Activated CD8-positive, alpha-beta memory T cell treated with anti-CD3 and anti-CD28 coated beads, Interleukin-2, amount 50 U/mL, for 4 hours (primary cell): ENCODE measurements at places on chromosomes 6 and 20.
A peak's percentile ranks its signal among the peaks of the same experiment; 100 is the strongest.

DNA sequence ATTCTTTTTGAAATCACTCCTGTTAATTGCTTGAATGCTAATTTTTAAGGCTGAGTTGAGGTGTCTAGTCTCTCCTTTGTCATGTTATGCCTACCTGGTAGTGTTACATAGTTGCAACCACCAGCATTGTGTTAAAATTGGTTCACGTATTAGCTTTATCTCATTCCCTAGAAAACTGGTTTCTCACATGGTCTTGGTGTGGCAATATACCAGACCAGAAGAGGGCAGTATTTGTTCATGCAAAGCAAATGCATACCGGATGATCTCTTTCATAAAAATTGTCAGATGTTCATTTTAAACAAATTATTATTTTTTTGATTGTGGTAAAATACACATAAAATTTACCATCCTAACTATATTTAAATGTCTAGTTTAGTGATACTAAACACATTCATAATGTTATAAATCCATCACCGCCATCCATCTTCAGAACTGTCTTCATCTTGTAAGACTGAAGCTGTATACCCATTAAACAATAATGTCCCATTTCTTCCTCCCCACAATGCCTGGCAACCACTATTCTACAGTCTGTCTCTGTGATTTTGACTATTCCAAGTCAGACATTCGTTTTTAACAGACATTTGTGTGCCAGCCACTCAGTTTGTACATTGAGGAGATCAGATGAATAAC lies 92.8 kb downstream of the ATRN start:
- no peak for DNase-seq

DNA sequence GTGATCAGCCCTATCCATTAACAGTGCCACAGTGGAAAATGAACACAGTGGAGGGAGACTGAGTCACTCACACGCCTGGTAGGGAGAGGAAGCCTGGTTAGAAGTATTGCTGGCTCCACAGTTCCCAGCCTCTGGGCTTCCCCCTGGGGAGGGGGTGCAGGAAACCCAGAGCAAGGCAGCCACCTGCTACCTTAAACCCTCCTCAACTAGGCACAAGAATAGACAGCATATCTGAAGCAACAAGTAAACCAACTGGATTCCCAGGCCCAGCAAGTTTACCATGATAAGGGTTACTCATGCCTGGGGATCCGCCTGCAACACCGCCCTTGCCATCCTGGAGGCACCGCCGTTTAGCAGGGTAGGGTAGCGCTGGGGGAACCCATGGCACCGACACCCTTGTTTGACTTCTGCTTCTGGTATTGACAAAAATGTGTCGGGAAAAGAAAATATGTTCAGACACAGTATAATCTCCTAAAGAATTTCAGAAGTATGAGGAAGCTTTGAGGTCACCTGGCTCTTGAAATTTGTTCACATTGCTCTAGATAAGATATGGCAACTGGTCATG lies 38.3 kb downstream of the SLC22A23 start:
- no peak for DNase-seq

DNA sequence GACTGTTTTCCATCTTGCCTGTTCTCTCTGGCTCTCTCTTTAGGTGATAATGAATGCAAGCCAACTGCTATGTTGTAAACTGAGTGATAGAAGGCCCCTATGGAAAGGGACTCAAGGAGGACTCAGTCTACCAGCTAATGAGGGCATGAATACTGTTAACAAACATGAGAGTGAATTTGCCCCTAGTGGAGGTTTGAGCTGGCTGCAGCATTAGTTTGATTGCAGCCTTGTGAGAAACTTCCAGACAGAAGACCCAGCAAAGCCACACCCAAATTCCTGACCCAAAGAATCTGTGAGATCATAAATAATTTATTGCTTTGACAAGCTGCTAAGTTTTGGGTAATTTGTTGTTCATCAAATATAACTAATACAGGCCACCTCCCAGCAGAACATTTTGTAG lies 50.0 kb upstream of the PLCB1 start:
- DNase-seq = no peak

- no peak for DNase-seq
Observed at GRCh38 chr20:38123021-38123587, 42.0 kb downstream of the TGM2 start.

- no peak for DNase-seq
Observed at GRCh38 chr20:51423810-51424209, 118.7 kb downstream of the NFATC2 start.

GRCh38 chr6:71406865-71407860 lies 118.6 kb downstream of the OGFRL1 start:
- no peak for DNase-seq

DNA sequence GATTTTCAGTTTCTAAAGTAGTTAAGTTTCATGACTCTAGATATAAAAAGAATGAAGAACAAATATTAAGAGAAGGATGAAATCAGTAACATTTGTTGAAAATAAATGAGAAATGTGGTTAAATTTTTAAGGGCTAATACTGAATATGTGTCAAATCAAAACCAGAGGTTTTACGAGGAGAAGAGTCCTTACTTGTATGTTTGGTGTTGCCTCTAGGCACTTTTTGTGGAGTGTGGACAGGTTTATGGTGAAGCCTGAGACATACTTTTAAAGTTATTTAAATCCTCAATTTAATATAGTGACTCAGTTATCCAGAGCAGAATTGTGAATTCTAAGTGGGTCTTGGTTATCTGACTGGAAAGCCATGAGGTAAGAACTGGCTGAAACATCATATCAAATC lies 68.7 kb downstream of the COL19A1 start:
- DNase-seq = no peak

GRCh38 chr6:109261811-109262210 lies 120.5 kb downstream of the CD164 start:
- no peak for DNase-seq

GRCh38 chr6:19759117-19759880 lies 77.9 kb upstream of the ID4 start:
- DNase-seq = no peak

DNA sequence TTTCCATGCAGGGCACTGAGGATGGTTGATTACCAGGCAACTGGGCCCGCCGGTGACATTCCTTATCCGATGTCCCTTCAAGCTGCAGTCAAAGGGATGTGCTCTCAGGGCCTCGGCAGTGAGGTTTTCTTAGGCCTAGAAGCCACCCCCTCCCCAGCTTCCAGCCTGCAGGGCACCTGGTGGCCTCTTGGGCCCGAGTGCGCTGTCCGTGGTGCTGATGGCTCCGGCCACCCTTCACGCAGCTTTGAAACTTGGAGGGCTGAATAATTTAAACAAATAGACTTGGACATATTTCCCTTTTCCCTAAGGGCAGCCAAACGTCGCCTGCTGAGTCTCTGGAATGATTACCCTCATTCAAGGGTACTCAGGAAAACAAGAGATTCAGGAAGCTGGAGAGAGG lies 8.9 kb upstream of the MLN start:
- DNase-seq = peak; percentile 29
